ENCODE measurements at places on chromosomes 7 and 10.
A peak's percentile ranks its signal among the peaks of the same experiment; 100 is the strongest.

DNA sequence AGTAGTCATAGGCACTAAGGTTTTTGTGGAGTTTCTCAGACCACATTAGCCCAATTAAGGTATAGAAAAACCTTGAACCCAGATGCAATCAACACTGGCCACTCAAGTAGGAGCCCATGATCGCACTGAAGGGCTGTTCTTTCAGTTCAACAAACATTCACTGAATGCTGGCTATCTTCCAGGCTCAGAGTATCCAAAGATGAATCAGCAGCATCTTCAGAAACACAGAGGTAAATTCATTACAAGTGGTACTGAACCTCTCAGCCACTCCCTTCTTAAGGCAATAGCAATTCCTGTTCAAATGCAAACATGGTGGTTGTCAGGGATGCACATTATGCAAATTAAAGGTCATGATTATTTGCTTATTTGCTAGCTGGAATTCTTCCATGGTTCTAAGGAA is 17.1 kb downstream of the KCNK18 start:
- DNase-seq: no peak

DNA sequence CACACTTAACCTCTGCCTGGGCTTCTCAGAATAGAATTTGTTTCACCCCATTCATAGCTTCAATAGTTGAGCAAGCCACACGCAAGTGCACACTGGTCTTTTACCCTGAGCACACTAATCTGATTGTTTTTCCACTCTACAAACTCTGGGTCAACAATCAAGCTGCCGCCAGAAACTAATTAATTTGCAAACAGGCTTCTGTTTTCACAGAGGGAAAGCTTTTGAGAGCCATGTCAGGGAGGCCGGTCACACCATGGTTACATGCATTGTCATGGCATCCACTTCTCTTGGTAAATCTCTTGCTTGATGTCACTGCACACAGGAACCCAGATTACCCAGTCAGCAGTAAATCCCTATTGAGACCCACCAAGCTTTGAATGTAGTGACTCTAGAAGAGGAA is 154.2 kb downstream of the SEMA3A start:
- no peak for DNase-seq

DNA sequence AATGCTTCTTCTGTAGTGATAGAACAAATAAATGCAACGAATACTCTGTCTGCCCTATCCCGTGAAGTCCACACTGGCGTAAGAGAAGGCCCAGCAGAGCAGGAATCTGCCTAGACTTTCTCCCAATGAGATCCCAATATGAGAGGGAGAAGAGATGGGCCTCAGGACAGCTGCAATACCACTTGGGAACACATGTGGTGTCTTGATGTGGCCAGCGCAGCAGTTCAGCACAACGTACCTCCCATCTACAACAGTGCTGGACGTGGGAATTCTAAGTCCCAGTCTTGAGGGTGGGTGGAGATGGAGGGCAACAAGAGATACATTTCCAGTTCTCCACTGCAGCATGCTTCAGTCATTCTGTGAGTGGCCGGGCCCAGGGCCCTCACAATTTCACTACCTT is 45.8 kb downstream of the FIGNL1 start:
- DNase-seq: no peak

DNA sequence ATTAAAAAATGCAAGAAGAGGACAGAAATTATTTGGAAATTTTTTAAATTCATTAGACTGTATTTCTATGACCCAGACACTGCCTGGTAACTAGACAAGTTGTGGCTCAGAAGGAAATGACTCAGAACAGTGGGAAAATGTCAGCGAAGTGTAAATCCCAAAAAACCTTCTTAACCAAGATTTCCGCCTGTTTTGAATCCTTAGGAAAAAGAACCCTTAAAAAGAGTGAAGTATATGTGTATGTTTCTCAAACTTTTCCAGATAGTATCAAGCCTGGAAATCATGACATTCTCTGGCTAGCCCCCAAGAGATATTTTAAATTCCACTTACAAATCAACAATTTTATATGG is 42.7 kb upstream of the PLXNA4 start:
- no peak for DNase-seq

- DNase-seq: peak; percentile 63
Measured at GRCh38 chr7:38411404-38411803, 138.0 kb upstream of the TARP start.

GRCh38 chr10:11827414-11827813 is 4.3 kb downstream of the PROSER2 start:
- DNase-seq: no peak

- no peak for DNase-seq
Measured at GRCh38 chr10:91385306-91386085, 24.6 kb upstream of the HECTD2 start.

GRCh38 chr10:33273295-33274002 is 61.0 kb downstream of the NRP1 start:
- DNase-seq: peak; percentile 96

GRCh38 chr7:158649279-158649678 is 55.3 kb downstream of the NCAPG2 start:
- peak; percentile 65 for DNase-seq

DNA sequence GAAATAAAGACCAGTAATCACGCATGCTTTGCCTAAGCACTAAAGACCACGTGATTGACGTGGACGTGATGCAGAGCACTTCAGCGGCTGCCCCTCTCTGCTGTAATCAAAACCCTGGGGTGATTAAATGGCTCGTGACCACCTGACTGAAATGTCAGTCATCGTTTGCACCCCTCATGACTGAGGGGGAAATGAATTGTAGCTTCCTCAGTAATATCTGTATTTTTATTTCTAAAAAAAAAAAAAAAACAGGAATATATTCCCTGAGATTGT is 148.1 kb upstream of the RSU1 start:
- no peak for DNase-seq

DNA sequence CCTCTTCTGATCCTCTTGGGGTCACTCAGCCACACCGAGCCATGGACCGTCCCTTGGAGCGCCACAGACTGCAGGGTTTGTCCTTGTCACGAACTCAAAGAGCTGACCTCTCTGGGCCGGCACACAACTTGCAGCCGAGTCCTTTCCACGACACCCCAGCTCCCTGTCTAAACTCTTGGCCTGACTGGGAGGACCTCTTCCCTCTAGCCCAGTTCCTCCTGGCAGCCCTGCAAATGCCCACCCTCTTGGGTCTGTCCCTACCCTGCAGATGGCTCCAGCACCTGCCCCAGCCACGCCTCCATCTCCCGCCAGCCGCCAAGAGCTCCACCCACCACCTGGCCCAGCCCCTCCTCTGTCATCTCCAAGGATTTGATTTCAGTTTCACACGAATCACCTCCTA is 339.2 kb downstream of the DNAJB6 start:
- no peak for DNase-seq

DNA sequence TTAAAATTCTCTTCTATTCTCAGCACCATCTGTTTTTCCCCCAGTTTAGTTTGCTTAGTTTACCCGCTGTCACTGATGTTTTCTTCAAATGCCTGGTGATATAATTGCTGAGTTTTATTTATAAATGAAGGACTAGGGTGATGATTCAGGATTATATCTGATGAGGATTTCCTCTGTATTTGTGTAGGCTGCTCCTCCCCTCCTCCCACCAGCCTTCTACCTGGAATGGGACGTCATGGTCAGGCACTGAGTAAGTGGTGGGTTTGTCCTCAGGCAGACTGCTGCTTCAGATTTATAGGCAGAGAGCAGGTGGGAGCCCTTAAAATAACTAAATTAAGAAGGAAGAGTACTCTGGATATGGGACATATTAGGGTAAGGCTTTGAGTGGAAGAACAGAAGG is 35.8 kb downstream of the PALS2 start:
- no peak for DNase-seq

- DNase-seq: no peak
Measured at GRCh38 chr7:73435471-73436009, 2.0 kb downstream of the FZD9 start.

- no peak for DNase-seq
Measured at GRCh38 chr10:124739986-124740368, 4.2 kb downstream of the FAM53B start.

GRCh38 chr10:114575417-114576131 is 82.5 kb downstream of the ABLIM1 start:
- no peak for DNase-seq

- no peak for DNase-seq
Measured at GRCh38 chr7:72112530-72112929, 299.6 kb downstream of the CALN1 start.

DNA sequence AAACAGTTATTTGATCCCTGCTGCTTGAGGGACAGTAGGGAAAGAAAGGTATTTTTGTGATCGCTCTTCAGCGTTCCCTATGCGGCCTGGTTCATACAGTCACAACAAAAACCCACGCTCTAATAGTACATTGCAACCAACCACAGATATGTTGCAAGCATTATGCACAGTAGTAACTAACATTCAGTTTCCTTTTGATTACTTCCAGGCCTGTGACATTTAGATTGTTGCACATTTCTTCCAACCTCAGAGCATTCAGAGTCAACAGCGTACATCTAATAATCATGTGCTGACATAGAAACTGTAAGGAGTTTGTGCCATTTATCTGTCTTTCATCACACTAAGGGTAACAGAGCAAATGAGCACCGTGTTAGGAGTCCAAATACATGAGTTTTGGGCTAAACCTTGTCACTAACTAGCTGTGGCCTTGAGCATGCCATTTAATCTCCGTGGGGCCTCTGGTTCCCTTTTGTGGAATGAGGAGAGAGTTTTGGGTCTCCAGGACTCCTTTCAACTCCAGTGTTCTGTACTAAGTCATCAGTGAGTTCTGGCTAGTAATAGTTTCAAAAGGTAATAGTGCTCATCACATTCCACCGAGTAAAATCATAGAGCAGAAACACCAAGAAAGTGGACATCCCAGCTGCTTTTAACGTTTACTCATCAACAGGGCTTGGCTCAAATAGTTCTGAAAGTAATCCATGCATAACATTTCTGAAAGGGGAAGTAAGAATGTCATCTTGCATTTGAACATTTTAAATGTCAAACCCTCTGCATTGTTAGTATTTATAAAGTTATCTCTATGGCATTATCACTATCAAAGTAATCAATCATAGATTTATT is 99.0 kb upstream of the FZD1 start:
- no peak for DNase-seq

GRCh38 chr10:8435186-8436055 is 380.9 kb downstream of the GATA3 start:
- no peak for DNase-seq

GRCh38 chr7:159145490-159145855 is 806 bp upstream of the VIPR2 start:
- DNase-seq: no peak

DNA sequence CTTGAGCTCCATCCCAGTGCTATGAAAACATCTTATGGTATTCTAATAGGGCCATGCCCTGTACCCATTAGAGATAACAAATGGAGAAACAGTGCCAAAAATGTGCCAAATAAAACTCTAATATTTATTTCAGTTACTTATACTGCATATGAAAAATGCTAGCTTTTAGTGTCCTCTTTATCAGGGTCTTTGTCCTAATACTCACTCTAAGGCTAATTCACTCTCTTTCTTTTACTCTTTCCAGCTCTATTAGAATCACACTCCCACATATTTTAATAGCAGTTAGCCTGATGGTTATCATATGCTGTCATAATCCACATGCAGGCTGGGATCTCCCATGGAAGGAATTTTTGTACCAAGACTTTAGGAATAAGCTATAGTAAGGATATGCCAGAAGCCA is 408.4 kb downstream of the ETV1 start:
- no peak for DNase-seq

GRCh38 chr10:71084061-71084817 is 128.1 kb upstream of the UNC5B start:
- no peak for DNase-seq

- DNase-seq: peak; percentile 63
Measured at GRCh38 chr10:19847321-19847720, 31.1 kb downstream of the PLXDC2 start.

GRCh38 chr7:133255486-133255885 is 2.6 kb downstream of the EXOC4 start:
- no peak for DNase-seq

GRCh38 chr7:123607423-123607975 is 5.9 kb downstream of the ASB15 start:
- no peak for DNase-seq

DNA sequence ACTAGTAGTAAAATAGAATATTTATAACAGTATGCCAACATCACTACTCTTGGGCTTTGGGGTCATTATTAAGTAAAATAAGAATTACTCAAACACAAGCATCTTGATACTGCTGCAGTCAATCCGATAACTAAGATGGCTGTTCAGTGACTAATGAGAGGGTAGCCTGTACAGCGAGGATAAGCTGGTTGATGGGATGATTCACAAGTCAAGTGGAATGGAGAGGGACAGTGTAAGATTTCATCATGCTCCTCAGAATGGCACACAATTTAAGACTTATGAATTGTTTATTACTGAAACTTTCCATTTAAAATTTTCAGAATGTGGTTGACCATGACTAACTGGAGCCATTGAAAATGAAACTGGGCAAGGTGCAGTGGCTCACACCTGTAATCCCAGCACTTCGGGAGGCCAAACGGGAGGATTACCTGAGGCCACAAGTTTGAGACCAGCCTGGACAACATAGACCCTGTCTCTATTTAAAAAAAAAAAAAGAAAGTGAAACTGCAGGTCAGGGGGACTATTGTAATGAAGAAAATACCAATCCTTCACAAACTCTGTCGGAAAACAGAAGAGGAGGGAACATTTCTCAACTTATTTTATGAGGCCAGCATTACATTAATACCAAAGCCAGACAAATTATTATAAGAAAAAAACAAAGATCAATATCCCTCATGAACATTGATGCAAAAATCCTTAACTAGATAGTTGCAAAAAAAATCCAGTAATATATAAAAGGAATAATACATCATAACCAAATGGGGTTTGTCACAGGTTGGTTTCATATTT is 11.2 kb downstream of the AVL9 start:
- DNase-seq: peak; percentile 97

DNA sequence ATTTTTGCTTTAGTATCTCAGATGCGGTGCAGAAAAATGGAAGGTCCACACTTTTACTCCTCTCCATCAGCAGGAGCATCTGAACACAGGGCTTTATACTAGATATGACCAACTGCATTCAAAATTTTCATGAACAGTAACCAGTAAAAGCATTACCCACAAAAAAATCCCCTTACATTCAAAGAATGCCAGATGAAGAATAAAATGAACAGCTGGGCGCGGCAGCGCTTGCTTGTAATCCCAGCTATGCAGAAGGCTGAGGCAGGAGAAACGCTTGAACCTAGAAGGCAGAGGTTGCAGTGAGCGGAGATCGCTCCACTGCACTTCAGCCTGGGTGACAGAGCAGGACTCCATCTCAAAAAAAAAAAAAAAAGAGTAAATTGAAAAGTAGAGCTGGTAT is 3.1 kb downstream of the SAR1A start:
- DNase-seq: no peak

DNA sequence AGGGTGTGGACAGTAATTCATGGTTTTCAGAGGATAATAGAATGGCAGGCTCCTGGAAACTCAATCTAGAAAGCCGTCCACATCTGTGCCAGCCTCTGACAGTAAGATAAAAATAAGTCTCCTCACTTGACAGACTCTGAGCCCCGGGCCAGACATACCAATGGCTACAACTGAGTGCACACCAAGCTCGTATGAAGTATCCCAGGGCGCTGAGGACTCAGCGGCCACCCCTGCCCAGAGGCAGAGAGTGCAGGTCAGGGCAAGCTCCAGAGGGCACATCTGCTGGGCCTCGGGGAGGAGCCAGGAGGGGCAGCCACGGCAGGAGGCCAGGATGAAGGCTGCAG is 262.8 kb upstream of the TCERG1L start:
- DNase-seq: no peak

GRCh38 chr10:12508165-12508564 is 158.8 kb downstream of the CAMK1D start:
- no peak for DNase-seq

Measured in H4 (cell line).